ENCODE measurements at places on chromosomes 16 and 17.

DNA sequence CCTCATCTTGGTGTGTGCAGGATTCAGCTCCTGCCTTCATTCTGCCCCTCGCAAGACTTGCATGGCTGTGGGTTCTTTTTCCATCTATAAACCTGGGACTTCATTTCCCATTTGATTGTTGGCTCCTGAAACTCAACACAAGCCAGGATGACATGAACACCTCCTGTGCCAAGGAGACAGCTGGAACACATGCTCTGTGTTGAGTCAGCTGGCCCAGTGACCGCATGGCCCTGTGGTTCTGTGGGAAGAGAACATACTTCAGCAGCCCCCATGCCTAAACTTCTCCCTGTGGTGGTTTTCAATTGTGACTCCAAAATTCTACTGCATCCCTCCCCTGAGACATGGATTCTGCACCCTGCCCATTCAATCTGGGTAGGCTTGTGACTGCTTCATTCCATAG lies 57.9 kb upstream of the FOXF1 start:
- DNase-seq = no peak

- DNase-seq = no peak
Observed at GRCh38 chr17:61570118-61570517, 20.9 kb downstream of the NACA2 start.

DNA sequence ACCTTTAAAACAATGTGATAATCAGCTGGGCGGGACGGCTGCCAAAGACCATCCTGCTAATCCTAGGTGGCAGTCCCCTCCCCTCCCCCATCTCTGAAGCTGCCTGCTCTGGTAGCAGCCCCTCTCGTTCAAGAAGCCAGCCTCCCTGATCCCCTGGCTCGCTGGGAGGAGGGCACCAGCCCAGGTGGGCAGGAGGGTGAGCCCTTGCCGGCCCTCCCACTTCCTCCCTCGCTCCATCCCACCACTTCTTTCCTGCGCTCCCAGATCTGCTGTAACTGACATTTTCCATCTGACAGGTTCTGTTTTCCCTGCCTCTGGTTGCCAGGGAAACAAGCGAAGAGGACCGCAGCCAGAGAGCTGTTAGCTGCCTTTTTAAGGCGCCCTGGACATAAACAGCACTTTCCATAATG lies 155.7 kb upstream of the TNRC6C start:
- no peak for DNase-seq

GRCh38 chr17:7883781-7884386 lies 4.7 kb upstream of the CHD3 start:
- DNase-seq = no peak

- DNase-seq = no peak
Observed at GRCh38 chr16:55257966-55258613, 65.9 kb upstream of the IRX6 start.

DNA sequence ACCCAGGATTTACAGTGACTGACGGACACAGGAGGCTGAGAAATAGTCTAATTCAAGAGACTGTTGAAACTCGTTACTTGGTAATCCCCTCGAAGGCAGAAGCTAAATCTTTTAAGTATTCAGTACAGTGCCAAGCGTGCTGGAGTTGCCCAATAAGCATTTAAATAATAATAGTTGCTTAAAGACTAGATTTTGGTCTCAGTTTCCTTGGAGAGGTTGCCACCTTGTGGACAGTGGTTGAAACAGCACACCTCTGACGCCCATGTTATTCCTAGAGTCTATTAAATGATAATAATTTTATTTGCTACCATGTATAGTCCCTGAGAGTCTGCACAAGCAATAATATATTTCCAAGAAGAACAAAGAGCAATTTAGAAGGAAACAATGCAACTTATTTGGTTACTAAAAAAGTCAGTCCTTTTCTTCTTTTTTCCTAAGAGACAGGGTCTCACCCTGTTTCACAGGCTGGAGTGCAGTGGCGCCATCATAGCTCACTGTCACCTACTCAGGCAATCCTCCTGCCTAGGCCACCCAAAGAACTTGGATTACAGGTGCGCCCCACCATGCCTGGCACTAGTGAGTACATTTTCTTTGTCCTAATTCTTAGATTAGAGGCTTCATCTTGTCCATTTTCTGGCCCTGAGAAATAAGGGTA lies 138.0 kb upstream of the NUDT7 start:
- no peak for DNase-seq

DNA sequence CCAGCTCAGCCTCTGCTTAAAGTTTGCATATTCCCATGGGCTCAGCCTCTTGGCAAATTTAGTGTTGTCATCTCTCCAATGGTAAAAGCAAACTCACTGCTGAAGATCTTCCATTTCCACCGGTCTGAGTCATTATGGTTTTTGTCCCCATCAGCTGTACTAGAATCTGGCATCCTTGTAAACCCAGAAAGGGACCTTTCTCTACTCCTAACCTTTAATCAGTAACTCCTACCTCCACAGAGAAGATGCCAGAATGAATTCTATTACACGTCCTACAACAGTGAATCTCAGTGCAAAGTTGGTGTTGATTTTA lies 45.8 kb downstream of the ZNF652 start:
- DNase-seq = no peak
